ENCODE measurements at places on chromosomes 16 and 17.

GRCh38 chr16:89050119-89050867 is 43.4 kb upstream of the ACSF3 start:
- DNase-seq: no peak

GRCh38 chr17:40547079-40547784 is 18.0 kb downstream of the CCR7 start:
- DNase-seq: no peak

DNA sequence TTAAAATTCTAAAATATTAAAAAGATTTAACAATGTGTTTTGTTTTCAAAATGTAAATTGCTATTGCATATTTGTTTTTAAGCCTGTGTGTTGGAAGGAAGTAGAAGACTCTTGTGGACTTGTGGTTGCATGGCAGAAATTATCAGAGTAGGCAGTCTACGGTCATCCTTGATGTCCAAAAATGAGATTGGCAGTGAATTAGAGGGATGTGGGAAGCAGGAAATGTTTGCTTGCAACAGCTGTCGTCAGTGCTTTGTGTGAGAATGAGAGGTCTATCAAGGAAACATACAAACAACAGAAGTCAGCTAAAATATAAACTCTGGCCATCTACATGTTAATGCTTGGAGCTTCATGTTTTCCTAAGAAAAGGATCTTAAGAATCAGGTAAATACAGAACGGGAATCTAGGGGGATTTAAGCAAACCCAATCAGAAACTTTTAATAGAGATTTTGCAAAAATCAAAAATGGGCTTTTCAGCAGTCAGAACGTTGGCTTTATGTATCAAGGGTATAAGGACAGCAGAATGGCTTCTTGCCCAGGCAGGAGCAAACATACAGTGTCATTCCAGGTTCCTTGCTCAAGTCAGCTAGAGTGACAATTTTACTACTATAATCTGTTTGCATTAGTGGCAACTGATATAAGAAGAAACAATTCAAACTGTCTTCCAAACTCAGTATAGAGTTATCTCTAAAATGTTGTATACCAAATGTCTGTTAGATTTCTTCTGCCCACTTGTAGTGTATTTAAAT is 196.7 kb downstream of the CYB561 start:
- DNase-seq: no peak

- no peak for DNase-seq
These were observed 7.7 kb downstream of the ERAL1 start for GRCh38 chr17:28862561-28862960.

- DNase-seq: peak; percentile 51
These were observed 61.9 kb downstream of the WWP2 start for GRCh38 chr16:69823831-69824563.

- DNase-seq: no peak
These were observed 30.4 kb downstream of the KDM8 start for GRCh38 chr16:27233731-27234130.

- no peak for DNase-seq
These were observed 29.3 kb downstream of the CRISPLD2 start for GRCh38 chr16:84848986-84849634.

DNA sequence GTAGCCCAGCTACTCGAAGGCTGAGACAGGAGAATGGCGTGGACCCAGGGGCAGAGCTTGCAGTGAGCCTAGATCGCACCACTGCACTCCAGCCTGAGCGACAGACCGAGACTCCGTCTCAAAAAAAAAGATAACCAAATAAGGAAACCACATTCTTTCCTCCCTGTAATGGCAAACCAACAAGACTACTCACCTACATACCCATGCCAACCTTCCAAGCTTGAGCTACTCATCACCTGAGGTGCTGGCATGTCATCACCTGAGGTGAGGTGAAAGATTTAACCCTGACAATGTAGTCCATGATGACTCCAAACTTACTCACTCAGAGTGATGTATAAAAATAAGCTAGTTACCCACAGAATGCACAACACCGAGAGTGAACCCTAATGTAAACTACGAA is 85.2 kb downstream of the SMG6 start:
- no peak for DNase-seq

GRCh38 chr17:59893676-59894100 is 767 bp downstream of the RPS6KB1 start:
- DNase-seq: no peak

DNA sequence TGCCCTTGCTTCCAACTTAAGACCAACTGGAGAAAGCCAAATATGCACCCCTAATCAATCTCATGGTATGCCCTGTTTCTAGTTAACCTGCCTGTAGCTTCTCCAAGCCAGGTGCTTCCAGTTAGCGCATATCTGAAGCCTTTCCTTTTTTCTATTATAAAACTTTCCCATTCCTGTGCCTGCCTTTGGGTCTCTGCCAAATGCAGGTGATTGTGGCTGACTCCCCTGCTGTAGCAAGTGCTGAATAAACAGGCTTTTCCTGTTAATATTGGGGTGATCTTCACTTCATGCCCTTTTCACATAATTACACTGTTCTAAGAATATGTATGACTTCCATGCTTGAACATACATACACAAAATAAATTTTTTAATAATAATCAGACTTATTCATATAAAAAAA is 207.4 kb downstream of the TANC2 start:
- no peak for DNase-seq

GRCh38 chr17:73369111-73369521 is 57.3 kb upstream of the CDC42EP4 start:
- no peak for DNase-seq

GRCh38 chr17:82388223-82388921 is 16.8 kb downstream of the UTS2R start:
- DNase-seq: no peak

DNA sequence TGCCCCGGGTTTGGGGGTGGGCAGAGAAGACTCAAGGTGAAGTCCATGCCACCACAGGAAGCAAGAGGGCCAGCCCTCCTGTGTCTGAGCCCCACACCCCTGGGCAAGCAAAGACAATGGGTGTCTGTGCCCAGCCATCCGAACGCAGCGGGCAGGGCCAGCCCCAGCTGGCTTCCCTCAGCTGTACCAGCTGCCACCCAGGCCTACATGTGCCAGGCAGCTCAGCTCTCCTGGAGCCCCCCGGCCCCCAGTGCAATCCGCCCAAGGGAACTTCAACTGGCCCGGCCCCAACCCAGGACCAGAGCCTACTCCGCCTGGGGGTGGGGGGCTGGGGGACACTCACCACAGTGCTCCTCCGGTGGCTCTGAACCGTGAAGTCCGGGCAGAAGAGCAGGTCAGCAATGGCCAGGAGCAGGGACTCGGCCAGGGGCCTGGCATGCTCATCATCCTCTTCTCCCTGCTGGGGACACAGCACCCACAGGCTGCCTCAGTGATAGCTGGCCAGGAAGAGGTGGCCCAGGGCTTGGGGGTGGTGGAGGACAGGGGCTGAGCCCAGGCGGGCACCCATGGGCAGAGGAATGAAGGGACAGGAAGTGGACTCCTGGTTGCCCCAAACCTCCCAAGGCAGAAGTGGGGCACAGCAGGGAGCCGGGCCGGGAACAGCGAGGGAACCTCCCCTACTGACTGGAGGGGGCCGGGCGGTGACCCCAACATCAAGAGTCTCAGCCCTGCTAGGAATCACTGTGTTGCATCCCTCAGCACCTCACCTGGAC is 9.8 kb downstream of the HID1 start:
- no peak for DNase-seq

- no peak for DNase-seq
These were observed 7.6 kb downstream of the CYTH1 start for GRCh38 chr17:78774453-78774852.

DNA sequence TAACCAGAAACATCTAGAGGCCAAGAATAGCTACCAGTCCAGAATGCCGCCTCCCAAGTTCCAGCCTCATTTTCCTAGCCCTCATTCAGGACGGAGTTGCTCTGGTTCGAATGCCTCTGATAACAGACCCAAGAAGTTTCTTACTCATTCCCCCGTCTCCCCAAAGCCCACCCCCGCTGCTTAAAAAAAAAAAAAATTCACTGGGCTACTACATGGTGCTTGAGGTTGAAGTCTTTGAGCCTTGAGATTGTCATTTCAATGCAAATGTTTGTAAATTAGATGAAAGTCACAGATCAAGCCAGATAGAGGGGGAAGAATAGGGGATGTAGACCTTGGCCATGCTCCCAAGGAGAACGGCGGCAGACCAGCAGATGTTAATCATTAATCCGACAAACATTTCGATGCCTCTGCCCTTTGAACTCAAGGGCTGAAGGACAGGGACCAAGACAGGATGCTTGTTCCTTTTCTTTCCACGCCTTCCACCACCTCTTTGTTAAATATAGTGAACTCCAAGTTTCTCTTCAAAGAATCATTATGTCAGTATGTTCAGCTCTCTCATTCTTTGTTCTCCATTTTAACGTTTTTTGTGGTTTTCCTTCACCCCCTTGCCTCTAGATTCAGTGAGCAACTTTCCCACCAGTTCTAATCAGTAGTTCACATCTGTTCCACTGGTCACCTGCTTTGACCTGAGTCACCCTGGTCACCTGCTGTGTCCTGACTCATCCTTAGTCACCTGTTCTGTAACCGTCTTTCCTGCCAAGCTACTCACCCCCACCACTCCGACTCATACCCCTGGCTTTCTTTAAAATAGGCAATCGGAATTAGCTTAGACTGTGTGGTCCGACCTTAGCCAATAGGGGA is 190.3 kb downstream of the CPPED1 start:
- DNase-seq: peak; percentile 76

DNA sequence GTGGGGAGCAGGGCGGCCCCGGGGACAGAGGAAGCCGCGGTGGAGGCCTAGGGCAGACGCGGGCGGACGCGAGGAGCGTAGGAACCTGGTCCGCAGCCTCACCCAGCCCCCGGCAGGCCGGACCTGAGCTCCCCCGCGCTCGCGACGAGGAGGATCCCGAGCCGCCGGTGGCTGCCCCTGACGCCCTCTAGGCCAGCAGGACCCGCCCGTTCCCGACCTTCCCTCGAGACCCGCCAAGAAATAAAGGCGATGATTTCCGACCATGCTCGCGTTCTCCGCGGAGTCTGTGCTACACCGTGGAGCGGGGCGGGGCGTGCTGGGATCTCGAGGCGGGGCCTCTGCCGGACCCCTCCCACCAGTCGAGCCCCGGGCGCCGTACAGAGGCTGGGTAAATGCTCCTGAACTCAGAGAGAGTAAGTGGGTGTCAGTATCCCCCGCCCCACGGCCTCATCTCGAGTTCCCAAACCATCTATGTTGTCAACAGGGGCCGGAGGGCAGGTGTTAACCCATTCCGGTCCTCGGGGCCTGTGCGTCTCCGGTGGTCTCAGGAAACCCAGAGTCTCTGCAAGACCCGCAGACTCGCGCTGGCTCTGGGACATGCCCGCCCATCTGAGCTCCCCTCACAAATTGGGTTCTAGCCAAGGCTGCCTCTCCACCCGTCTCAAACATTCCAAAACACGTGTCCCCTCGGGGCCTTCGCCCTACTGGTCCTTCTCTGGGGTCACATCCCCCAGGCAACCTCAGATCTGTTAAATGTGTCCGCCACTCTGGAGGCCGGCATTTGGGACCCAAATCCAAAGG is 13.7 kb downstream of the SYCE1L start:
- DNase-seq: no peak

GRCh38 chr16:2009164-2009711 is 383 bp downstream of the ZNF598 start:
- DNase-seq: no peak

GRCh38 chr16:276426-277077 is 808 bp upstream of the RGS11 start:
- no peak for DNase-seq

- no peak for DNase-seq
These were observed 5.8 kb downstream of the CEP20 start for GRCh38 chr16:15882563-15882962.

DNA sequence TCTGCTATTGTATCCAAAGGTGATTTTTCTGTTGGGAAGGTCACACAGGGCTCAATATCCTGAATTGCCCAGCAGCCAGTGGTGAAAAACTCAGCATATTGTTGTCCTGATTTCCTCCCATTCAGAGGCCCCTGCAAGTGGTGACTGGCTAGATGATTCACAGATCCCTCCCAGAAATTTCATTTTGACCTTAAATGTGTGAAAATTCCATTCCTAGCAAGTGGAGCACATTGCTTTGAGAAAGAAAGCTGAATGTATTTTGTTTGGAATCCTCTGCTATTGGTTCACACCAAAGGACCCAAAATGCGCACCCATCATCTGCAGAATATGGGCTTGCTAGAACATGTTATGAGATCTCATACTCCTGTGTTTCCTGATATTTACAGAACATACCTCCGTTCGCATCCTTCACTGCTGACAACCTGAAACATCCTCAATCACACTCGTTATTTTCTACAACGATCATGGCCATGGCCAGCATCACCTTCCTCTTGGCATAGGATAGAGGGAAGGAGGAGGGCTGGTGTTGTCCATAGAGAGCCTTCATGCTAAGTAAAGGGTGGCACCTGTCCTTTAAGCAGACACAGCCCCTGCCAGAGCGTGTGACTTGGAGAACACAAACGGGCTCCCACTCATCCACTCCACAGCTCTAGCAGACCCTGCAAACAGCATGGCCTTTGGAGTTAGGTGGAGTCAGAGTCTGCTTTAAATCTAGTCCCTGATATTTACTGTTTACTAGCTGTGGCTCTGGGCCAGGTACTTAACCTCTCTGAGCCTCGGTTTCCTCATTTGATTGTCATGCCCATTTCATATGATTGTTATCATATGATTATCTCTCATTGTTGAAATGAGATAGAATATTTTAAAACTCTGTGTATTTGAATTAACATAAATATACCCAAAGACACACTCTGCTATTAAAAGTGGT is 30.4 kb upstream of the NFAT5 start:
- DNase-seq: no peak

DNA sequence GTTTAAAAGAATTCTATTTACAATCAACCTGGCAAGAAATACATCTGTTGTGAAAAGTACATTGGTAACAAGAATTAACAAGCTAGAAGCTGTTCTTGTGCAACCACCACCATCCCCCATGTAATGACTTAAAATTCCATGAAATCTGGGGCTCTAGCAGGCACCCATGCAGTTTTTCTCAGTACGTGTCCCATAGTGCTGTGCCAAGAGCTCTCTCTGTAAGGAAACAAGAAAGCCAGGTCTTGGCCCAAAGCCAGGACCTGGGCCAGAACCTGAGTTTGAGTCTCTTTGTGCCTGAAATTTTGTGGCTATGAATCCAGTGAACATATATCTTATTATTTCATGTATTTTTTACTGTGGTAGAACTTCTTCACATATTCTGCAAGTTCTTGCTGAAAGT is 46.6 kb downstream of the NUP93 start:
- no peak for DNase-seq

GRCh38 chr17:44083250-44083849 is 12.8 kb downstream of the G6PC3 start:
- DNase-seq: no peak

DNA sequence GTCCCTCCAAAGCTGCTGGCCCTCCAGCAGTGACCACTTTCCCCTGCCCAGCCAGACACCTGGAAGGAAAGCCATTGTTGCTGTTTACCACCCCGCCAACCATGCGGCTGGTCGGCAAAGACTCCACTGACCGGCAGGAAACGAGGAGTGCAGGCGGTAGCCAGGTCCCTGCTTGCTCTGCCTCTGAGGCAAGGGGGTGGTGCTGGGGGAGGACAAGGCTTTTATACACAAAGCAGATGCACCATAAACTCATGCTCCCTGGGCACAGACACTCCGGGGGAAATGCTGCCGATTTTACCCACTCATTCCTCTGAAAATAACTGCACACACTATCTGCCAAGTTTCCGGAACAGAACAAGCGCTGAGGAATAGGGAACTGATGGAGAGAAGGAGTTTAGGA is 62.8 kb upstream of the GRIN2A start:
- DNase-seq: no peak

- DNase-seq: no peak
These were observed 690 bp downstream of the PITPNC1 start for GRCh38 chr17:67377488-67378453.

GRCh38 chr17:79220713-79221291 is 146.2 kb downstream of the ENGASE start:
- no peak for DNase-seq

Data from GM12878 (cell line).